ENCODE measurements at places on chromosomes 11 and 22.

GRCh38 chr22:36904260-36904880 lies 9.1 kb upstream of the CSF2RB start:
- DNase-seq, result no peak

DNA sequence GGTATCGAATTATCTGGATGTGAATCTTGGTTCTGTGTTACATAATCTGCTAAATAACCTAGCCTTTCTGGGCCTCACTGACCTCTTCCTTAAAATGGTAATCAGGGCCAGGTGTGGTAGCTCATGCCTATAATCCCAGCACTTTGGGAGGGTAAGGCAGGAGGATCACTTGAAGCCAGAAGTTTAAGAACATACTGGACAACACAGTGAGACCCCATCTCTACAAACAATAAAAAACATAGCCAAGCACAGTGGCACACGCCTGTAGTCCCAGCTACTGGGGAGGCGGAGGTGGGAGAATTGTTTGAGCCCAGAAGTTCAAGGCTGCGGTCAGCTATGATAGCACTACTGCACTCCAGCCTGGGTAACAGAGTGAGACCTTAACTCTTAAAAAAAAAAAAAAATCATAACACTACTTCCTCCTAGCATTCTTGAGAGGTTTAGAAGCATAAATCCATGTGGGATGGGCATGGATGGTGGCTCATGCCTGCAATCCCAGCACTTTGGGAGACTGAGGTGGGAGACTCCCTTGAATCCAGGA lies 72.5 kb downstream of the C11orf65 start:
- DNase-seq, result no peak

GRCh38 chr11:104699981-104700380 lies 198.3 kb downstream of the CASP12 start:
- no peak for DNase-seq

DNA sequence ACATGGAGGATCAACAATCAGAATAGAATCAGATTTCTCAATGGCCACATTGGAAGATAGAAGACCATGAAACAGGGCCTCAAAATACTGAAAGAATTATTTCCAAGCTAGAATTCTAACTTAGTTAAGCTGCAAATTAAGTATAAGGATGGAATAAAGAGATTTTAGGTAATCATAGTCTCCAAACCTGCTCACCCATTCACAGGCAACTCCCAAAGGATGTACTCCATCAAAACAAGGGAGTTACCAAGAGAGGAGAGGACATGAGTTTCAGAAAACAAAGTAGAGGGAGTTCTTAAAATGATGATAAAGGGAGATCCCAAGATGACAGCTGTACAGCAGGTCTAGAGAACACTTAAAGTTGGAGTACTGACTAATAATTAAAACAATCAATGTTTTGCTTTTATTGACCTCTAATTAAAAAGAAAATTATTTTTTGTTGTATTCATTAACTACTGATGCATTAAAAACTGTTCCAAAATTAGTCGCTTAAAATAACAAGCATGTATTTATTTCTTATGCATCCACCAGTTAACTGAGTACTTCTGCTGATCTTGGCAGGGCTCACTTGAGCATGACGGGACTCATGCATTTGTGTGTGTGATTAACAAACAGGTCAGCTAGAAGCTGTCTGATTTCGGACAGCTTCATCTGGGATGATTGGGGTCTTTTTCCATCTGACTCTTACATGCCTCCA lies 95.6 kb downstream of the CD44 start:
- DNase-seq, result no peak

- DNase-seq, result no peak
Measured at GRCh38 chr11:102802341-102802740, 4.4 kb upstream of the MMP1 start.

DNA sequence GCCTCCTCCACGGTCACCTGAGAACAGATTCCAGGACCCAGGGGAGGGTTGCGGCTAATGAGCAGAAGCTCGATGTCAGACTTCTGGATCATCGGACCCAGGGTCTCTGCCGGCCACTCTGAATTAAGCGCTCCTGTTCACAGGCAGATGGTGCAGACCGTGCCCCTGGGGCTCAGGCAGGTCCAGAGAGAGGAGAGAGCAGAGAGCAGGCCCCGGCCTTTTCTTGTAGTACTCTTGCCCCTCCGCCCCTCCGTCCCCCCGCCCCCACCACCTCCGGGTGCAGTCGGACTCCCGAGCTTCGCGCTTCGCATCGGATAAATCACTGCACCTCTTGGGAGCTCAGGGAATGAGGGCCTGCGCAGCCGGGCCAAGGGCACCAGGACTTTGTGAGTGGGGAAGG lies 50.3 kb downstream of the RPS6KA4 start:
- DNase-seq, result no peak

DNA sequence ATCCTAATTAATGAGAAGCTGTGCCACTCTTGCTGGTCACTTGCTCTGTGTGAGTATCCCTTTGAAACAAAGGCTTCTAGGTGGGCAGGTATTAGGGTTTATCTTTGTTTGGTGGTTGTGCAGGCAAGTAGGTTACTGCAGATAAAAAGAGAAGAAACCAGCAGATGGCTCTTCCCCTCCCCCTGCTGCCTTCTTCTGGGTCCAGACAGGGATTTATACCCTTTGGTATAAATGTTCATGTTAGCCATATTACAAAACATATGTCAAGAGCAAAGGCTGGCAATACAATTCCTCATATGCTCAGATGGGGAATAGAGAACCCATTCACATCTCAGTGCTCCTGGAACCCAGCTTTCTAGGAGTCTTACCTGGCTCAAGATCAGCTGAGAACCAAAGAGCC lies 109.9 kb downstream of the NAV2 start:
- no peak for DNase-seq

- no peak for DNase-seq
Measured at GRCh38 chr22:41777749-41778425, 22.6 kb upstream of the CCDC134 start.

- DNase-seq, result no peak
Measured at GRCh38 chr11:64294774-64295173, 3.7 kb downstream of the KCNK4 start.

DNA sequence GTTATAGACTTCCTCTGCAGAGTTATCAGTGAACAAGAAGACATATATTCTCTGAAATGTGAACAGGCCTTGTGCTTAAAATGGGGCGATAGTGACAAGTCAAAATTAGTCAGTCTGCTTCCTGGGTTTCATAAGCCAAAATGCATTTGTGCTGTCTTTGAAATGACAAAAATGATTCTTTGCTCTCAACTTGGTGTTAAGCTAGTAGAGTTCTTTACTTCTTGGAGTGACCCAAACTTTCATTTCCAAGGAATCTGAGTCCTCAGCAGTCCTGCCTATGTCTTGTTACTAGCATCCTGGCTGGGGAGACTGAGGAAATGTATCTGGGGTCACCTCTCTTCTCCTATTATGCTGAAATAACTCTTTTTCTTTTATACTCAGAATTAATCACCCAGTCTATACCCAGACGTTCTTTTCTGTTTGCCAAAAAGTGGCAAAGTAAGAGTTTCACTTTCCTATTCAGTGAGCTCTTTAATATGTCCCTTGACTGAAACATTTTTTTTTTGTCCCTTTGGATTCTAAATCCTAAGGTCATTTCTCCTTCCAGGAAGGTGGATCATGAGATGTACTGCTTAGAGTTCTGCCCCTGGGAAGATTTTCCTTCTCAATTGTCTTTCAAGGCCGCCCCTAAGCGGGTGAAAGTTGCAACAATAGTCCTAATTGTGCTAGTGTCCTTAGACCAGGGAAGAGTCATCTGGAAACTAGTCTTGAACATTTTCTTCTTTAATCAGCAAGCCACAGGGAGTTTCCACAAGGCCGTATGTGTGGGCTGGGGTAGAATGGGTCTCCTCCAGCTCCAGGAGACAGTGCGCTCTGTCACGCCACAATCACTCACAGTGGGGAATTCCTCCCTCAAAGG lies 53.0 kb upstream of the RDX start:
- DNase-seq, result no peak

DNA sequence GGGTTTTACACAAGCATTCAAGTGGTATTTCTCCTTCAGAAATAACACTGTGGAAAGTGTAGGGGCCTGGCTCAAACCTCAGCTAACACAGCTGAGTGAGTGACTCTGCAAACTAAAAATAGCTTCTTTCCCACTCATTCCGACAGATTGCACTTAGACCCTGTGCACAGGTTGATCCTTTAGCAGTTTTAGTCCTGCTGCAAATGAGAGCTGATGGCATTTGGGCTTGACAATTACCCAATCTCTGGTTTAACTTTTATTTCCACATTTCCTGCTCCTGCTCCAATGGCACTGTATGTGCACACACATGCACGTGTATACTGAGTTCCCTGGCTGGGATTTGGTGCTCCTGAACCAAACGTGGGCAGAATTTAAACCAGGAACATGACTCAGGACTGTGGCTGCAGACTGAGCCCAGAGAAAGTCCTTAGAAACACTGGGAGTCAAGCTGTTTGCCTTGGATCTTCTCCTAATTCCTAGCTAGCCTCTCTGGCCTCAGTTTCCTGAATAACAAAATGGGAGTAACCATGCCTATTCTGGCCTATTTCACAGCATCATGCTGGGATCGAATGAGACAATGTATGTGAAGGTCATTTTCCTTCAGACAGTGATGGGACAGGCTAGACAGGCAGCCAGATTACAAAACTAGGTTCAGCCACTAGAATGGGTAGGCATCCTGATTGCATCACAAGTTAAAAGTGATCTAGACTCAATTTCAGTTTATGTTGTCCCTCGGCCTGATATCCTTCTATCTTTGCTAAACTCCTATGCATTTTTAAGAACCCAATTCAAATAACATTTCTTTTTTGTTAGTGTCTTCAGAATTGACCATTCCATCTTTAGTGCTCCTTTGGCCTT lies 58.2 kb downstream of the SERGEF start:
- DNase-seq, result no peak

- DNase-seq, result peak; percentile 64
Measured at GRCh38 chr11:44621140-44621681, 55.7 kb downstream of the CD82 start.

GRCh38 chr11:9774591-9775397 lies 110.9 kb downstream of the SWAP70 start:
- DNase-seq, result no peak

- no peak for DNase-seq
Measured at GRCh38 chr22:48076008-48076407, 1313.6 kb downstream of the TBC1D22A start.

GRCh38 chr11:75380245-75380644 lies 19.1 kb upstream of the RPS3 start:
- no peak for DNase-seq

DNA sequence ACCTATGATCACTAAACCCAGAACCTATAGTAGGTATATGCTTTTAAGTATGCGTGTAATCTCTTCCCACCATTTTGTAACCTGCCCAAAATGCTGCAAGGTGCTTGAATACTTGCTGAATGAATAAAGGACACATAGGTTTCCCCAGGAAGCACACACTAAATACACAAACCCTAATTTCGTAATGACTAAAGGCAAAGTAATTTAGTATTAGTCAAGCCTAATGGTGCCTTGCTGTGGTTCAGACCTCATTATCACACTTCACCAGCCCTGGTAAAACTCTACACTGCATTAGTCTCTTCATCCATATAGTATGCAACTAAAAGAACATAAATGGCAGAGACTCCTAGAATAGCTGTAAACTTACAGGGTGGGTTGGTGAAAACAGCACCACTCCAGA lies 289.0 kb upstream of the PITPNB start:
- DNase-seq, result no peak

DNA sequence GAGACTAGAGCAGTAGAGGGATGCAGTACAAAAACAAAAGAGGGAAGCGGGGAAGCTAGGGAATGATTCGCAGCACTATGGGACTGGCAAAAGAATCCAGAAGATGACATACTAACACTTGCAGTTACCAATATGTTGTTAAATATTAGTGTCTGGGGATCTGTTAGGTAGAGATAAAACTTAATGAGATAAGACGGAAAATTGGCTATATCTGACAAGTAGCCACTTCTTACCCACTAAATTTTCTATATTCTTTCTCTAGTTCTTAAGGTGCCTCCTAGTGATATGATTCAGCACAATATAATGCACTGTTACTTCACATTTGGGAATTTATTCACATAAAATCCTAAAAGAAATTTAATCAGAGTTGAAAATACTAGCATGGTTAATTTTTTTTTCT lies 30.8 kb downstream of the CCDC90B start:
- no peak for DNase-seq

GRCh38 chr11:108474664-108475463 lies 7.5 kb upstream of the C11orf65 start:
- DNase-seq, result no peak

DNA sequence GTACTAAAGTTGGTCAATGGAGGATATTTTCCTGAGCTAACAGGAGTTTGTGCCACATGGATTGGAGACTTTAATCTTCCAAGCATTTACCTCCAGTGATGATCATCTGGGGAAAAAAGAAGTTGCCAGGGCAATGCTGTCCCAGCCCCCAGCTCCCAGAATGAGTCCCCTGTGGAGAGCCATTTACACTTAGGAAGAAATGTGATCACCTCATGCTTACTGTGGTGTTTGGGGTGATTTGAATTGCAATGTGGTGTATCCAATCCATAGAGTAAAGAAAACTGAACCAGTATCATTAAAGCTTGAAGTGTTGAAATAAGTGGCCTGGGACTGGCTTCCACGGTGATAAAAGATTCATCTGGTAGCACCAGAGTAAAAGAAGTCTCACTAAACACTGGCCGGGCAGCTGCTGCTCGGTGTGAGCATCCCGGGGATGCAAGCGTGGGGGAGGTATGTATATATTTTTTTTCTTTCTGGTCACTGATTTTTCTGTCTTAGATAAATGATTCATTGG lies 117.2 kb upstream of the NTM start:
- no peak for DNase-seq

- no peak for DNase-seq
Measured at GRCh38 chr11:100851147-100851546, 164.1 kb downstream of the ARHGAP42 start.

- peak; percentile 49 for DNase-seq
Measured at GRCh38 chr22:39530692-39531331, 1.7 kb downstream of the RPS19BP1 start.

DNA sequence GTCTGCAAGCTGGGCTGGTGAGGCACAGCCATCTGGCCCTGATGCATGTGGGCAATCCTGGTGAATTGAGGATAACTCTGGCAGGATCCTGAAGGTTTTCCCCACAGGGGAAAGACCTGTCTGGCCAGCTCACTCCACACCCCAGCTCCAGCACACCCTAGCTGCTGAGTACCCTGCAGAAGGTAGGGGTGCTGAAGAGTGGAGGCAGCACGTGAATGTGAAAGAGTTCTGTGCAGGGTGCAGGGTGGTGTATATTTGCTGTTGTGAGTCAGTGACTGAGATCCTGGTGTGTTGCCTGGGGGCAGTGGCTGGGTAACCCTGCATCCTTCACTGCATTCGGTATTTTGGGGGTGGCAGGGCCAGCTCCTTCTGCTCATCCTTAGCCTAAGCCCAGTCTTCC lies 22.4 kb downstream of the DGAT2 start:
- DNase-seq, result no peak

DNA sequence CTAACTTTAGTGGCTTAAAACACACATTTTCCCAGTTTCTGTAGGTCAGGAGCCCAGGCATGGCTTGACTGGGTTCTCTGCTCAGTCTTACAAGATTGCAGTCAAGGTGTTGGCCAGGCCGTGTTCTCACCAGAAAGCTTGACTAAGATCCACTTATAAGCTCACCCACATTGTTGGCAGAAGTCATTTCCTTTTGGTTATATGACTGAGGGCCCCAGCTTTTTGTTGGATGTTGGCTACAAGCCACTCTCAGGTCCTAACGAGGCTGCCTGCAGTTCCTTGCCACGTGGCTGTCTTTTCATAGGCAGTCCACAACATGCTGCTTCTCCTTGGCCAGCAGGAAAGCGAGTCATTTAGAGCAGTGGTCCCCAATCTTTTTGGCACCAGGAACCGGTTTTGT lies 79.3 kb upstream of the CRTAM start:
- DNase-seq, result no peak

- DNase-seq, result peak; percentile 49
Measured at GRCh38 chr11:75383246-75383645, 16.1 kb upstream of the RPS3 start.

All from CD4-positive, alpha-beta T cell treated with Interleukin-21 for 1 hour (primary cell).